ENCODE measurements at places on chromosomes 11 and 22.

DNA sequence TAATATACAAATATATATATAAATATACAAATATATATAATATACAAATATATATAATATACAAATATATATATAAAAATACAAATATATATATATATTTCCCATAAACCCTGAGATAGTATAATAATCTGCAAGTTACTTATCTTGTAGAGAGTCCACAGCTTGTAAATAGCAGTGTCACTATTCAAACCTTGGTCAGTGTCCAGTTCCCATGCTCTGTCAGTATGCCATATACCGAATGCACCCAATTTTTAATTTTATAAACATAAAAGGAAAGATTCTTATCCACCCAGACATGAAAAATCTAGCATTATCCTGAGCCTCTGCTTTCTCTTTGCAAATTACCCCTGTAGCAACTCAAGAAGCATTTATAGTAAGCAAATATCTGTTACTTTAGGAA lies 21.6 kb upstream of the CTSC start:
- DNase-seq = no peak

DNA sequence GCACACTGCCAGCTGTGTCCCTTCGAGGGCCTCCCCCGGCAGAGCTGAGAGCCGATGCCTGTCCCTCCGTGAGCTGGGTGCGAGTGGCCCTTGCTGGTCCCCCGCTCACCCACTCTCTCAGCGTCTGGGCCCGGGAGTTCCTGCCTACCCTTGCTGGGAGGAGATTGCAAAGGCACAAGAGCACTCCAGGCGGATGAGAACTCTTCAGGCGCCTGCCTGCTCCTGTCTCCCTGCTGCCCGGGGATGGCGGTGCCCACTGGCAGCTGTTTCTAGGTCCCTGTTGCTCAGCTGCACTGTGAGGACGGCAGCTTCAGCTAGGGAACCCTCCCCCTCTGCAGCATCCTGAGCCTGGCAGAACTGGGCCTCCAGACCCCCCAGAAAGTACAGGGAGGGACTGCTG lies 61.1 kb downstream of the FLRT1 start:
- no peak for DNase-seq

DNA sequence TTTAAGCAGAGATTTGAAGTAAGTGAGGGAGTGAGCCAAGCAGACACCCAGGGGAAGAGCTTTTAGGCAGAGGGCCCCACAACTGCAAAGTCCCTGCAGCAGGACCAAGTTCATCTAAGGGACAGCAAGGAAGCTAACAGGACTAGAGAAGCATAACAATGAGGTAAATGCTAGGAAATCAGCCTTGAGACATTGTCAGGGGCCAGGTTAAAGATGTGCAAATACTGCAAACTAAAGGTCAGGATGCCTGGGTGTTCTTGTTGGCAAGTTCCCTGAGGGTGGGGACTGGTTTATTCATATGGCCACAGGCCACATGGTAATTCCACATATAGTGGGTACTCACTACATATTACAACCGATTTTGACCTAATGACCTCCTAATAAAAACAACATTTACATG lies 399.2 kb upstream of the NARS2 start:
- DNase-seq = no peak

GRCh38 chr22:29907753-29908515 lies 25.0 kb downstream of the MTMR3 start:
- no peak for DNase-seq

GRCh38 chr11:85809191-85809590 lies 1.8 kb downstream of the SYTL2 start:
- peak; percentile 18 for DNase-seq

- no peak for DNase-seq
Measured at GRCh38 chr11:78808923-78809322, 234.3 kb upstream of the NARS2 start.

DNA sequence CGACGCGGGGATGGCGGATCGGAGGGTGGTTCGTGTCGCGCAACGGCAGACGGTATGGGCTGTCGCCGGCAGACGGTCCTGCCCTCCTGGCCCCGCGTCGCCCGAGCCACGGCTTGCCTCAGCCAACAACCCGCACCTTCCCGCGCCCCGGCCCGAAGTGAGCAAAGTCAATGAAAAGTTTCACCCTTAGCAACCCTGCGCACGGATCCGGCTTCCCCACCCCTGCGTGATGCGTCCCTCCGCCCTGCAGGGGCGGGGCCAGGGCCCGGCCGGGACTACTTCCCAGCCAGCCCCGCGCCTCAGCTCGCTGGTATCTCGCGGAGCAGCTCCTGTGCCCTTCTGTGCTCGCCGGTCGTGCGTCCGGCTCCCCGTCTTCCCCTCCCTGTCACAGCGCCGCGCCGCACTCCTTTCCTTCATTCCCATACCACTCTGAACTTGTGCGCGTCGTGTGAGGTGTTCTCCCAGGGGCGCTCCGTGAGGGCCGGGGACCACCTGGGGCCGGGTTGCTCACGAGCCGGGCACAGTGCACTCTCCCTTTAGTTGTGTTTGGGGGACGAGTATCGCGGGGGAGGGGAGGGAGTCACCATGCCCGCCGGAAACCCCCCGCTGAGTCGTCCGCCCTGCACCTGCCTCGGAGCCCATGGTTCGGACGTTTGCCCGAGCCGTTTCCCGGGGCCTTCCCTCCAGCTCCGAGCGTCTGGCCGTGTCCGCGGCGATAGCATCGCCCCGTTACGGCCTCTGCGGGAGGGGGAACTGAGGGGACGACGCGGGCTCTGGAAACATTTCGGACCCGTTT lies at the start of gene TOB2:
TSS of gene TOB2 (minus strand) at position 163 of the 796 bp plus-strand sequence. CDS start 9,456 bp downstream, outside the sequence.
- peak; percentile 95 for DNase-seq

GRCh38 chr11:123190518-123190917 lies 4.5 kb downstream of the CLMP start:
- no peak for DNase-seq

- no peak for DNase-seq
Measured at GRCh38 chr11:36092314-36093030, 148.6 kb downstream of the LDLRAD3 start.

- no peak for DNase-seq
Measured at GRCh38 chr11:69172674-69173073, 16.9 kb downstream of the SMIM38 start.

- DNase-seq = no peak
Measured at GRCh38 chr22:20159076-20159475, 8.2 kb upstream of the CCDC188 start.

DNA sequence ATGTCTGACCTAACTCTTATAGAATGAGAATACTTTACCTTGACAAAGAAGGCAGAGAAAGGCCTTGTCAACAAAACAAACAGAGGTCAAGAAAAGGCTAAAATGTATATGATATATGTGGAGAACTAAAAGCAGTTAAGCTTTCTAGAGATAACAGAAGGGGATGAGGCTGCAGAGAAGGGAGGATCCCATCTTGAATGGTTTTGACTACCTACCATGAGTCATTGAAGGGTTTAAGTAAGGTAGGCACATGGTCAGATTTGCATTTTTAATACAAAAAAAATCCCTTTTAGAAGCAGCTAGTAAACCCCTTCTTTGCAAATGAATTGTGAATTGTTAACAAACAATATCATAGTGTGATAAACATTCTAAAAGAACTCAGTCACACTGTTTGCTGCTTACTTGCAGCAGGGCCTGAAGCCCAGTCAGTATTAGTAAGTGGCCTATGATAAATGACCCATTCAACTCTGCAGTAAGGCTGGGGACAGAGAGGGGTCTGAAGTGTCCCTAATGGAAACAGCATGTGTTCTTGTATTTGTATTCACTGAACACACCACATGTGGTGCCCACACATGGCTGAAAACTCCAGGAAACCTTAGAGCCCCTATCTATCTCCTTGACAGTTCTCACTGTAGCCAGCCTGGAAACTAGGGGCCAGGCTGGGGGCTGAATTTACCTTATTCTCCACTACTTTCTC lies 328.8 kb upstream of the PITPNB start:
- no peak for DNase-seq

GRCh38 chr11:74478877-74479731 lies 11.8 kb upstream of the KCNE3 start:
- DNase-seq = no peak

All from activated CD4-positive, alpha-beta memory T cell treated with anti-CD3 and anti-CD28 coated beads, Interleukin-2, amount 10 ng/mL, durations not matched to agents 7 days and 5 days (primary cell).